A549 treated with AZD2906 at 1 μM for 4 hours (cell line): ENCODE measurements at places on chromosomes 4 and X. TPM values are rescaled to one million over a fixed set of nuclear protein-coding genes. Genes with fewer than 3 reads are reported as not detected.

Gene YIPF7
- total RNA-seq: not detected in 5 replicates

Gene GABRQ
- total RNA-seq: 0.15 to 0.24 TPM (median 0.21 TPM) in 5 replicates

Gene GUCY1B1
- 0.17 to 0.30 TPM (median 0.20 TPM) in 5 replicates for total RNA-seq

Gene DDIT4L
- 0.09 to 0.61 TPM (median 0.26 TPM) in 5 replicates for total RNA-seq

Gene PDE5A
- 0.29 to 0.62 TPM (median 0.30 TPM) in 5 replicates for total RNA-seq

Gene GPR173
- 0.02 TPM in 4 of 5 replicates, not detected in the other for total RNA-seq

Gene PASD1
- total RNA-seq: not detected in 5 replicates

Gene LONRF3
- total RNA-seq: 2.6 to 3.3 TPM (median 3.1 TPM) in 5 replicates

Gene MAGEB2
- not detected in 5 replicates for total RNA-seq

Gene ZRSR2
- total RNA-seq: 9.0 to 12.6 TPM (median 9.4 TPM) in 5 replicates

Gene TMEM150C
- total RNA-seq: 0.87 to 1.2 TPM (median 0.98 TPM) in 5 replicates

Gene BMPR1B
- 4.3 to 8.1 TPM (median 5.9 TPM) in 5 replicates for total RNA-seq

Gene KCTD8
- not detected in 5 replicates for total RNA-seq

Gene MMRN1
- not detected in 5 replicates for total RNA-seq

Gene ZFP92
- 0.47 to 0.59 TPM (median 0.53 TPM) in 5 replicates for total RNA-seq

Gene GYPA
- total RNA-seq: not detected in 5 replicates

Gene CCDC160
- total RNA-seq: not detected in 5 replicates
